ENCODE measurements at places on chromosomes 3 and 15.

DNA sequence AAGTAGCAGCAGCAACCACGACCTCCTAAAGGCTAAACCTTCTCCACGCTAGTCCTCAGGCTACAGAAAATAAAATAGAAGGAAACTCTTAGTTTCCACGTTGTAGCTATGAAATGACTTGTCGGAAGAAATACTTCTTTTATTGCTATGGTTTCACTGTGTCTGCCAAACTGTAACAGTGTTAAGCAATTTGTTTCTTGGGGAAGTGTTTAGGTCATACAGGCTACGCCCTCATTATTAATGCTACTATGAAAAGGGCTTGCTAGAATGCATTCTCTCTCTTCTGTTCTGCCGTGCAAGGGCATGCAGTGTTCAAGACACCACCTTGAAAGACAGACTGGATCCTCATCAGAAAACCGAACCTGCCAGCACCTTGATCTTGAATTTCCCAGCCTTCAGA, 462.7 kb downstream of the PLOD2 start:
- no peak for DNase-seq

DNA sequence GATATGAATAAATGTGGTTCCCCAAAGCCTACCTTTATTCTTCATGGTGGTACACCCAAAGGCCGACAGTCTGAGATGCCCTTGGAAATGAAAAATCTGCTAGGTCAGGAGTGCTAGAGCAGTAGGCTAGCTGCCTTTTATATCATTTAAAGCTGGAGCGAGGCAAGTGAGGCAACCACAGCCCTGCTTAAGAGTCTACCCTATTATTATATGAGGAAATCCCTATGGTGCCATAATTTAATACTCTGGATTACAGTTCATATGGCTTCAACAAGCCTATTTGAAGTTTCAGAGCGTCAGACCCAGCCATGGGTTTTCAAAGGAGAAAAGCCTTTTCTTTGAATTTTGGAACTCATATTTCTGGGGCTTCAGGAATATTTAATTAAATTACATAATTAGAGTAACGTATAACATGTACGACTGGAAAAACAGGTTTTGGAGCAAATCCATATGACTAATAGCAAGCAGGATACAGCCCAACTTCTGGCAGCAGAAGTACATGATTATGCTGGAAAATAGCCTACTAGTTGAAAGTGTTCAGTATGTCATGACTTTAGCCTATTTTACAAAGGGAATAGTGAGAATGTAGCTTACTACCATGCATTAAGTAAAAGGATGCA, 18.0 kb upstream of the SLTM start:
- DNase-seq, result no peak

DNA sequence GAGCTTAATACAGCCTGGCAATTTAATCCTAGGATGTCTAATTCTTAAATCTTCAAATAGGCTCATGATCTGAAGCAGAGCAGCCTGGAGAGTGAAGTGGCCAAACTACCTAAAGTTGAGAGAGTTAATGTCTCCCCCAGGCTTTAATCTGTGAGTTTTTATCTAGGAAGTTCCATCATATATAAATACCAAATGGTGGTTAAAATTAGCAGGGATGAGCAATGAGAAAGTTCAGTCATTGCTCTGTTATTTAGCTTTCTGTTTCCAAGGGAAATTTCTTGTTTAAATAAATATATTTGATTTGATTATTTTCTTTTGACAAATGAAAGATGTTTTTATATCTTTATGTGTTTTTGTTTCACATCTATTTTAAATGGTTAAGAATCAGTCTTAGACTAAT, 274.4 kb upstream of the UMPS start:
- no peak for DNase-seq

DNA sequence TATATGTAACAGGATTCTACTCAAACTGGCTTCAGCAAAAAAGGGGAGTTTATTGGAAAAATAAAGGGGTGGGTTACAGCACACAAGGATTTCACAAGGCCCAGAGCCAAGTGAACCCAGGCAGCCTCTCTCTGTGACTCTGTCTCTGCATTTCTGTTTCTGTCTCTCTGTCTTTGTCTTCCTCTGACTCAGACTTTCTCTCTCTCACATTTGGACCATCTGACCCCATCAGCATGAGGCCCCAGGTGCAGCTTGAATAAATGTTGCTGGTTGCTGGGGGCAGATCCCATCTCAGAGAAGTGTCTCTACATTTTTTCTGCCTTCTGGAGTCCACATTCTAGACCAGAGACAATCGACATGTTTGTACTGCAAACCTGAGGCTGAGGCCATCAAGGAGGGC, 45.0 kb downstream of the RPLP1 start:
- DNase-seq, result no peak

DNA sequence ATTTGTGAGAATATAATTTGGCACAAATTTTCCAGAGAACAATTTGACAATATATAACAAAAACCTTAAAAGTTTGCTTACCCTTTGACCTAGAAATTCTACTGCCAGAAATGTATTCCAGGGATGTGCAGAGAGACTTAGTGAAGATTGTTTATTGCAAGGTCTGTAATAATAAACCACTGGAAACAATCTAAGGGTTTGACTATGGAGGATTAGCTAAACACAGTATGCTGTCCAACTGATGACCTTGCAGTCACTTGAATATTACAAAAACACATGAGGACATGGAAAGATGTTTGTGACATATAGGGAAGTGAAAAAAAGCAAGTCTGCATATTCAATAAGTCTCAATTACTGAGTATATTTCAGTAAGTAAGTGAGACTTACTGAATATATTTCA, 48.1 kb upstream of the CDV3 start:
- no peak for DNase-seq

GRCh38 chr3:41318520-41318919, 119.2 kb downstream of the CTNNB1 start:
- no peak for DNase-seq

DNA sequence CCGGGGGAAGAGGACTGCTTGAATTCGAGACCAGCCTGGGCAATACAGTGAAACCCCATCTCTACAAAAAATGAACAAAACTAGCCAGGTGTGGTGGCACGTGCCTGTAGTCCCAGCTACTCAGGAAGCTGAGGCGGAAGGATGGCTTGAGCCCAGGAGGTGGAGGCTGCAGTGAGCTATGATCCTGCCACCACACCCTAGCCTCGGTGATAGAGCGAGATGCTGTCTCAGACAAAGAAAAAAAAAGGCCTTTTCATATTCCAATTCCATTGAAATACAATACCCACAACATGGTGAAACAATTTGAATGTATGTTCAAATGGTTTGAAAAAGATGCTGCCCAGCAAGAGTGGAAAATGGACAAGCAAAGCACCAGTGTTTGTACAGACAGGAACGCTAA, 61.8 kb upstream of the ZNF148 start:
- DNase-seq, result no peak

DNA sequence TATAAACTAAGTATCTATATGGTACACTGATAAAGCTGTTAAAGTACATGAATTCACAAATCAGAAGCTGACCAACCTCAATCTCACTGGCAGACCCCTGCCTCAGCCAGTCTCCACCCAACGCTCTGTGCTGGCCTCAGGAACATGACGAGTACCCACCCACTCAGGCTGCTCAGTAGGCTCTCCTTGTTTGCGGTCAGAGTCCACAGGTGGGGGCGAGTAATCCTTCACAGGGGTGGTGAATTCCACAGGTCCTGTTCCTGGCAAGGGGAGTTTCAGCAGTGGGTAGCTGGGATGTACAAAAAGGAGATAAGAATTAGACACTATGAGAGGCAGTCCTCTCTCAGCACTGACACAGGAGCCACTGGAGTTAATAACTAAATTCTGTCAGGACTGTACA, 40.9 kb downstream of the SCAP start:
- no peak for DNase-seq

- no peak for DNase-seq
Observed at GRCh38 chr3:172074586-172074985, 35.2 kb downstream of the FNDC3B start.

- no peak for DNase-seq
Observed at GRCh38 chr15:42371096-42371495, 11.8 kb downstream of the CAPN3 start.

DNA sequence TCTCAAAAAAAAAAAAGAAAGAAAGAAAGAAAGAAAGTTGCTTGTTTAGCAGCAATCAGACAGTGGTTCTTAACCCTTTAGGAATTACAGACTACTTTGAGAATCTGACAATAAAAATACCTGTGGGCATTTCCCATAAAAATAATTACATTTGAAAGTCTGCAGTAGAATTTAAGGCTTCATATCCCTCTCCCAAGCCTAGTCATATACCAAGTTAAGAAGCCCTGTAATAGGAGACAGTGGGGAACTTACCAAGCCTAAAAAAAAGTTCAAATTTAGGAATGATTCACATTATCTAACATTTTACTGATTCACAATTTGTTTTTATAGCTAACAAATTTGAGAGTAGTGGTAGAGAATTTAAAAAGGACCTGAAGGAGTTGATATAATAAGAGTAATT, 47.5 kb downstream of the LRRFIP2 start:
- no peak for DNase-seq

DNA sequence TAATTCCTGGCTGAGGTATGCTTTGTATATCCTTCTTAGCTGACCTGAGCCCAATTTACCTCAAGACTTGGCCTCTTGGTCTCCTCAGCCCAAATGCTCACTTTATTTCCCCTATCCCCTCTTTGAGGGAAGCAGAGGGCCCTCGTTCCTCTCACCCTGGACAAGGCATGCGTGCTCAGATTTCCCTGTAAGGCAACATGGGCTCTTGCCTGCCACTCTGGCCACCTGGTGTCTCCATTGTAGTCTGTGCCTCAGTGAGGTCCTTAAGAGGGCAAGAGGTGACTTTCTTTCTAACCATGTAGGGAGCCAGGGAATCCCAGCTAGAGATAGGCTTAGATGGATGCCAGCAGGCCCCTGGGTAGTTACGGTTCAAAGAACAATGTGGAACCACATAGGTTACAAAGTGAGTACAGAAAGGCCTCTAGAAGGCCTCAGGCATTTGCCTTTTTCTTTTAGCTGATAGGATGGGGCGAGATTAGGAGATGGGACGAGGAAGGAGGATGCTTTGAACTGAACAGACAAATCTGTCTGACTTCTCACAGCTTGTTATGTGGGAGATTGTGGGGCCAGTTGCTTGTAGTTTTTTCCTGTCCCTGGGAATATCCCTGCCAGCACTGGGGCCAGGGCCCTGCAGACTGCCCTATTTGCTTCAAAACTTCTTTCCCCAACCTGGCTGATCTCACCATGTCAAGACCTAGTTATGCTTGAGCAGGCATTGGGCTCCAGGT, 1.1 kb upstream of the INTS14 start:
- no peak for DNase-seq

DNA sequence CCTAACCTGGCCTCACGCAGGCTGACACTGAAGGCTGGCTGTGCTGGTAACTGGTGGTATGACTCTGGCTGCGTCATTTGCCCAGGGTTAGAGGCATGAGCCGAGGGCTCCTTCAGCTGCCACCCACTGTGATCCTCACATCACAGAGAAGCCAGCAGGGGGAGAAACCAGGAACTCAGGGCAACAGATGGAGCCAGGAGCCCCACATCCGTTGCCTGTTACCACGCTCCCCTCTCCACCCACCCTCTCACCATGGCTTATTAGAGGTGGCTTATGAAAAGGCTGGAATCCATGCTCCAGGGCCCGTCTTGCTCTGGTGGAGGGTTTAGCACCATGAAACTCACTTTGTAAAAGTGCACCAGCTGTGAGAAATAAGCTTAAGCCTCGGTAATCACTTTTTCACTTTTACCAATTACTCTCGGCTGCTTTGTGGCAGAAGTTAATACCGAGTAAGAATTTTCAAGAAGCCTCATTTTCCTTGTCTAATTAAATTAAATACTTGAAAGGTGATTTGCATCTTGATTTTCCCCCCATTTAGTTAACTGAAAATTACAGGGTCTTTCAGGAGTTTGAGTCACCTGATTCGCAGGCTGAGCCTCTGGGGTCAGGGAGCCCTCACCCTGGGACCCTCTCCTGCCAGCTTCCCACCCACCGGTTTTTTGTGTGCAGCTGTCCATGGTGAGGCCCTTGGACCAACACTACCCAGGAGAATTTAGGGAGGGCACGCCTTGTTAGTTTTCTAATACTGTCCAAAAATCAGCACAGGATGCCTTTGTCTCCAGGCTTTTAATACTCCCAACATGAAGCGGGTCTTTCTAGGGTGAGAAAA, 60.9 kb downstream of the ASB7 start:
- no peak for DNase-seq

DNA sequence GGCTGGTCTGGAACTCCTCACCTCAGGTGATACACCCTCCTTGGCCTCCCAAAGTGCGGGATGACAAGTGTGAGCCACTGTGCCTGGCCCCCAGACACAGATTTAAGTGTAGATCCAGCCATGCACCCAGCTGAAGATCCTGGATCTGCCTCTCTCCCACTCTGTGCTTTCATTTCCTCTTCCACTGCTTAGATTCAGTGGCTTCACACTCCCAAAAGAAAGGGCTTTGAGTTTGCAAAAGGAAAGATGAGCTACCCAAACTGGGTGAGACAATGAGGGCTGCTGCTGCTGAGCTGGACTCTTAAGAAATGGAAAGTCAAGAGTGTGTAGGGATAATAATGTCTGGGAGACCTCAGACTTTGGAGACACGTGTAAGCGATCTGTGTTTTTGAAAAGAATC, 45.5 kb downstream of the ISG20 start:
- DNase-seq, result no peak

DNA sequence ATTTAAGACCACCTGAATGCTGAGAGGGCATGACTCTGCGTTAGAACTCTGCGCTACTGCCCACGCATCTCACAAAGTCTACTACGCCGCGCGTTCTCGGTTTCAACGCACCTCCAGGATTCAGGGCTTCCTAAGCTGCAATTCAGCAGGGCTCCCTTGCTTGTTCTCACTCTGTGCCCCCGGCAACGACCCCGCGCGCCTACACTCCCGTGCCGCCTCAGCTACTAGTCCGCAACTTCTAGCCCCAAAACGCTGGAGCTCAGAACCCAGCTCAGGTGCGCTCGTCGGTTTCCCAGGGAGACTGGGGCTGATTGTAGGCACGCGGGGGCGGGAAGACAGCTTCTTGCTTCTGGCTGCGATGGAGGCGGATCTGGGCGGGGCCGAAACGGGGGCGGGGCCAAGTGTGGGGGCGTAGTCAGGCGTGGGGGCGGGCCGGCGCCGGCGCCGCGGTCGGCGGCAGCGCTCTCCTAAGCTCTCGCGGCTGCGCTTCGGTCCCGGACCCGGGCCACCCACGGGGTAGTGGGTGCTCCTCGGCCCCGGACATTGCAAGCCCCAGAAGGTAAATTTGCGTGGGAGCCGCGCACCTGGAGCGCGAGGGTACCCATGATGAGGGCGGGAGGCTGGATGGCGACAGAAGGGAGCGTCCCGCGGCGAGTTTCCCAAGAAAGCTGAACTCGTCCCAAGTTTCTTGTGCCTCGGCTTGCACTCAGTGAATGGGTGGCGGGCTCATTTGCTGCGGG, at the start of gene ARHGEF26:
ARHGEF26 (plus strand) TSS at position 430 of the 740 bp plus-strand sequence. CDS start 603 bp downstream, outside the sequence.
- DNase-seq, result peak; percentile 69

- no peak for DNase-seq
Observed at GRCh38 chr15:49094923-49095322, 48.7 kb upstream of the SECISBP2L start.

DNA sequence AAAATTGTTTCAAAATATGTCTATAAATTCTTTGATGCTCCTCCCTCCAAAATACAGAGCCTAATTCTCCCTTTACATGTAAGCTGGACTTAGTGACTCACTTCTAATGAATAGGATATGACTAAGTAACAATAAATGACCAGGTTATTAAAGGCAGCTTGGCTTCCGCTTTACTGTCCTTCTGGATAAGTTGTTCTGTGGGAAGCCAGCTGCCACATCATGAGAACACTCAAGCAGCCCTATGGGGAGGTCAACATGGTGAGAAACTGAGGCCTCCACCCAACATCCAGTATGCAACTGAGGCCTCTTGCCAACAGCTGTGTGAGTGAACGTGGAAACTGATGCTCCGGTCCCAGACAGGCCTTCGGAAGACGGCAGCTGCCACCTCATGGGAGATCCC, 247.3 kb upstream of the CHRM5 start:
- no peak for DNase-seq

Measured in pons (tissue), 1 donor.